Activated CD8-positive, alpha-beta memory T cell treated with anti-CD3 and anti-CD28 coated beads for 1 hour (primary cell): ENCODE measurements at places on chromosomes 4 and X.

DNA sequence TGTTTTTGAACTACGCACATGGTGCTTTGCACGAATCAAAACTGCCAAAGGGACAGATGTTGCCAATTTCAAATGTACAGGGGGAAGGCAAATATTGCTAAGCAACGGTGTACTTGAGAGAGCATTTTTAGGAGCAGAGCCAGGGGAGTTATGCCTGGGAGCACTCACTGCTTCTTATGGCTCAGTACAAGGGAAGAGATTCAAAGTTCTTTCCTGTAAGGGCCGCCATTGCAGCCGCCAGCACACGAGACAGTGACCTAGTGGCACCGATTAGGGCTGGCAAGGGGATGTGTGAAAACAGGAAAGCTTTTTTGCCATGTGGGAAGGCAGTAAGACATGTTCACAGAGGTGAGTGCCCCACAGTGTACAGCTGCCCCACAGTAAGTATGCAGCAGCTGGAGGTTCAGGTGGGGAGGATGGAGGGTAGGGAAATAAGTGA, 133.8 kb downstream of the AFF1 start:
- DNase-seq: no peak

GRCh38 chr4:99816545-99817308, at the start of gene DAPP1:
Gene DAPP1, plus strand, starts transcription at chr4:99816827. Its CDS starts 87 bp downstream, at chr4:99816914.
- peak; percentile 42 for DNase-seq

- DNase-seq: no peak
Measured at GRCh38 chrX:55120761-55121358, 32.0 kb downstream of the PAGE2 start.

DNA sequence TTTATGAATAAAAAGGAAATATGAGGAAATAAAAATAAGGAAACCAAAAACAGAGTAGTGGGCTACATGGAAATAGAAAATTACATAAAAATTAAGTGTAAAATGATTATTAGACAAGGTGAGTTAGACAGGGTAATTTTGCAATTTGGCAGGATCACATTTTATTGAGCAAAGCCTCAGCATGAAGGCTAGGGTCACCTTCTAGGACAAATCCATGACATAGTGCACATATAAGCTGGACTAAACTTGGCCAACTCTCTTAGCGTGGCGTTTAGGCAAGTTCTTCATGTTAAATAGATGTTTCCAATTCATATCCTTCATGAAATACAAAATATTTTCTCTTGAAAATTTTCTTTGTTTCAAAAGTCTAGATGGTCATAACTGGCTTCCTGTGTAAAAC, 25.7 kb upstream of the UGT2B7 start:
- DNase-seq: no peak

DNA sequence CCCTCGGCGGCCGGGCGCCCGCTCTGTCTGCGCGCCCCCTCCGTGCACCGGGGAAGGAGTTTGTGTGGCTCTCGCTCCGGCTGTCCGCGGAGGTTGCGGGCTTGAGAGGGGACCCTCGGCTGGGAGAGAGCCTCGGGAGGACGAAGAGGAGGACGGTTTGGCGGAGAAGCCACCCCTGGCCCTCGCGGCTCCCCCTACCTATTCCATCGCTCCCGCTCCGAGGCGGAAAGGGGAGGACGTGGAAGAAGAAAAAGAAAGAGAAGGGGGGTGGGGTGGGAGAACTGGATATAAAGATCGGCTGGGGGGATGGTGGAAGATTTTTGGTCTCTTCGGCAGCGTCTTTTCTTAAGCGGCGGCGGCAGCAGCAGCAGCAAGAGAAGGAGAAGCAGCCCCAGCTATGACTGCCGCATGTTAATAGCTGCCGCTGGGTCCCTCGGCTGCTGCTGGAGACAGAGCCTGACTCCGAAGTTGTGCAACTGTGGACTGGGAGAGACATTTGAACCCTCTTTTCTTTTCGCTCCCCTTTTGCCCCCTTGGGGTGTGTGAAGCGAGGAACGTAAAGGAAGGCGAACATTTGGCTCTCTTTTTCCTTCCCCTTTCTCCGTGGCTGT, 895 bp downstream of the ADGRL3 start:
- DNase-seq: no peak

- DNase-seq: no peak
Measured at GRCh38 chrX:103747163-103747562, 29.5 kb upstream of the PLP1 start.

- no peak for DNase-seq
Measured at GRCh38 chr4:154366956-154367355, 124.6 kb downstream of the DCHS2 start.

DNA sequence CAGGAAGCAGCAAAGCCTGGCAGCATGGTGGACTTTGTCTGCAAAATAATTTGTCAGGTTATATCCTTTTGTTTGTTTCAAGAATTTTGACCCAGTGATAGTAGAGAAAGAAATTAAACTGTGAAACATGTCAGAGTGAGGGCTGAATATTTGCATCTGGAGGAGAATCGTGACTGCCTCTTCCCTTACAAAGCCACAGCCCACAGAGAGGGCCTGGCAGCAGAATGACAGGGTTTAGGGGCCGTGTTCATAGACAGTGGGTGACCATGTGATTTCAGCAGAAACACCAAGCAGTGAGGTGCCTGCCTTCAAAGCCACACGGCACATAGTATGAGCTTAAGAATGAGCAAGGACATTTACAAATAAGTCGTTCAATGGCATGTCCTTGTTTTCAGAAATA, 24.4 kb upstream of the PLAC8 start:
- no peak for DNase-seq

- no peak for DNase-seq
Measured at GRCh38 chr4:152808670-152809069, 28.9 kb downstream of the ARFIP1 start.

DNA sequence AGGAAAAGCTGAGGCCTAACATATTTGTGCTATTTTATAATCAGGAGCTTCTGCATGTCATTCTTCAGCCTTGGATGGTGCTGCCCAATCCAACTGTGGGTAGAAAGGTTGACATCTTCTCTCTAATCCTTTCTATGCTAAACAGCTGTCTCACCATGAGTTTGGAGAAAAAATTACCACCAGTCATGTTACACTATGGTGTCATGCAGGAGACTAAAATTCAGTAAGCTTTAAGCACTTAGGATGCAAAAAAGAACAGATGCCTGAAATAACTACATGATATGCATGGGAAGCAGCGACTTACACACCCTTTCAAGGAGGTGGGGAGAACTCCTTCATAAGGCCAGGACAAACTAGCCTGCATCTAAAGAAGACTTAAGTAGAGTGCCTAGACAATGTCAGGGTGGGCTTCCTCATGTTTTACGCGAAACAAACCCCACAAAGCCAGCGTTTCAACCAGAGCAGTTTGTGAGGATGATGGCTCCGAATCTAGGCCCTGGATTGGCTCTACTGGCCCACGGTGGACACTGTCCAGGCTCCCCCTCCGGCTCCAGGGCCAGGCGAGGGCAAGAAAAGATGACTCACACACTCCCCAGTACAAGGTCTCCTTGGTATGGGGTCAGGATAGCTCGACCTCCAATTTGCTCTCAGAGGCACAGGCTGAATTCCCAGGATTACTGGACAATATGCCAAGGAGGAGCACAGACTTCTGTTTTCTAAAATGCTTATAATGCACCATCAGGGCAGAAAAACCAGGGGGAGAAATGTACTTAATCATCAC, 45.1 kb downstream of the STX18 start:
- DNase-seq: no peak

- no peak for DNase-seq
Measured at GRCh38 chrX:120426599-120426998, 42.5 kb downstream of the LAMP2 start.

DNA sequence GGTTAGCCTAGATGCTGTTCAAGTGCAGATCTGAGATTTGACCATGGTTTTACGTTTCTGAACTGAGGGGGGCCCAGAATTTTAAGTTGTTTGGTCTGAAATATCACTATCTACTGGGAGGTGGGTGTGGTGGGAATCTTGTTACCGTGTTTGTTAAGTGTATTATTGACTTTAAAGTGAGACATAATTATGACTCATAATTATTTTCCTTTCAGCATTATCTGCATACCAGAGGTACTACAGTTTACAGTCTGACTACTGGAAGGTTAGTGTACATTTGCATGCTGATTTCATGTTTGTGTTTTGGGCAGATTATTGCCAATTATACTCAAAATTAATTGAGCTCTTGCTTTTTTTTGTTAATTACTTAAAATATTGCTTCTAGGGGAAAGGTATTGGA, 101.5 kb downstream of the KDM6A start:
- DNase-seq: no peak
